ENCODE measurements at places on chromosomes 16 and 17.

- no peak for DNase-seq
These were observed 31.7 kb upstream of the WFIKKN2 start for GRCh38 chr17:50803676-50804075.

- no peak for DNase-seq
These were observed 6.2 kb downstream of the C16orf89 start for GRCh38 chr16:5059386-5060072.

GRCh38 chr17:46832331-46832821 lies 13.9 kb upstream of the WNT3 start:
- DNase-seq: no peak

DNA sequence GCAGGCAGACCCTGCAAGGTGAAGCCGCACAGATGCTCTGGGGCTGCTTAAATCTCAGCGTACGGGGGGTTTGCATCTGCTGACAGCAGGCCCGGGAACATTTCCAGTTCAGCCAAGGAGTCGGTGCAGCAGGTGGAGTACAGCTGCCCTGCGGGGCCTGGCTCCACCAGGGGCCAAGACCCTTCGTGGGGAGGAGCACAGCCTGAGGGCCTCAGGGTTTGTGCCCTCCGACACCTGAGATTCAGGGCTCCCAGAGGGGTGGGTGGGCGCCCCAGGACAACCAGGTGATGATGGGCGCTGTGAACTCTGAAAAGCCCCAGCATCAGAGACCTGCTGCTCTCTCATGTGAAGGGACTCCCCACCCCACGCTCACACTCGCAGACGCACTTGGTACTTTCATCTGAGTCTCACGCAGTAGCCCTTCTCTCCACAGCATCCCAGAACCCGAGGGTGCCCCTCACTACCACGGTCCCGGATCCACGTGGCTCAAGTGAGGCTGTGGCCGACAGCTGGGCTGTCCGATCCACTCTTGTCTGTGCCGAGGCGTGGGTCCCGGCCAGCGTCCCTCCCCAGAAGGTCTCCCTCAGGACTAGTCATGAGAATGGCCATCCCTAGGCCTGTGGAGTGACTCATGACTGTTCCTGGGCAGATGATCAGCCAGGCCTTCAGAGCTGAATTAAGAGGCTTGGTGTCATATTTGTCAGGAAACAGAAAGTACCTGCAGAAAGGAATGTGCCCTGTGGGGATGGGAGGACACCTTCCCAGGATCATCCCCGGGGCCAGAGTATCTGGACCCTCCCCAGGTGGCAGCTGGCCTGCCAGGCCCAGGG lies 29.6 kb downstream of the ACSF3 start:
- no peak for DNase-seq

- no peak for DNase-seq
These were observed 825 bp downstream of the RPTOR start for GRCh38 chr17:80545499-80545826.

- no peak for DNase-seq
These were observed 2.2 kb upstream of the UQCRC2 start for GRCh38 chr16:21950782-21951521.

DNA sequence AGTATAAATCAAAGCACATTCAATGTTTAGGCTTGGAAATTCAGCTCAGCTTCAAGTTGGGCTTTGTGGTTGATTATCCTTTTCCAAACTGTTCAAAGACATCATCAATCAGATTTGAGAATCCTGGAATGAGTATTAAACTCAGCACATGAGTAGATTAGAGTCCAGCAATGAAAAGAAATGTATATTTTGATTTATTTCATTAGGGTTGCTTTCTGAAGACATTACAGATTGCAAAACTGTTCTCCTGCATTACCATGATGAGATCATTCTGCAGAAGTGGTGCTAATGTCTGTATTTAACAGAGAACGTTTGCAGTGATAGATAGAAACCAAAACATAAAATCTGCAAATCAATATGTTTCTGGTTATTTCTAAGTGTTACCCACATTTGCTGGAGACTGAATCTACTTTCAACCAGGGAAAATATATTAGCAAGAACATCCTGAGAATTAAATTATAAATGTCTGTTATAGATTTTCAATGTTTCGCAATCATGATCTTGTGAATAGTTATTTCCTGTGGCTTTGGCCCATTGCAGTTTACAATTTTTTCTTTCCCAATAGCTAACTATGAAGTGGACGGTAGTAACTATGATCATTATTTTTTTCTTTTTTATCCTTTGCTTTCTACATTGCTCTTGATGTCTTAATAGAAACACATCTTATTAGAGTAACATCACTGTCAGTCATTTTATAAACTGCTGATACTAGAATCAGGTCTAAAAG lies 1125.7 kb upstream of the GOT2 start:
- DNase-seq: peak; percentile 42

GRCh38 chr17:49524473-49525359 lies 29.6 kb downstream of the NGFR start:
- DNase-seq: no peak

GRCh38 chr17:40417258-40417608 lies 463 bp downstream of the TOP2A start:
- DNase-seq: no peak
